ENCODE measurements at places on chromosomes 3 and 15.

GRCh38 chr3:133965013-133965570 is 64.6 kb downstream of the SLCO2A1 start:
- DNase-seq: no peak

GRCh38 chr15:55319537-55320237 is 665 bp downstream of the PIGB start:
- DNase-seq: no peak

- no peak for DNase-seq
Observed at GRCh38 chr15:92163641-92164040, 230.0 kb upstream of the ST8SIA2 start.

- DNase-seq: no peak
Observed at GRCh38 chr3:154235330-154235729, 89.0 kb downstream of the DHX36 start.

DNA sequence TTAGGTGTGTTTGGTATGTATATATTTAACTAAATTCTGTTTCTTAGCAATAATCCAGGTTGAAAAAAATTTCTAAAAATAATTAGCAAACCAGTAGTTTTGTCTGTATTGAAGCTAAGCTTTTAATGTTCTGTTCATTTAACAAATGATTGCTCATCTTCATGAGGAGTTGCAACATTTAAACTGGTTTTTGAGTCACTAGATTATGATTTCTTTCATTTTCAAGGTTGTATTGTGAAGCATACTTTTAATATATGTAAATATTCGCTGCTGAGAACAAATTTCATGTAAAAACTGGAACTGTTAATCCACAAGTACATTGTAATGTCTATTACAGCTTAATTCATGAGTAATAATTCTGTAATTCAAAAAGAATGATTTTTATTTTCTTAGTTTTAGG is 192.7 kb downstream of the MBNL1 start:
- DNase-seq: no peak

- DNase-seq: no peak
Observed at GRCh38 chr3:67875858-67876257, 221.4 kb upstream of the SUCLG2 start.

GRCh38 chr3:103367481-103367880 is 932.7 kb downstream of the ZPLD1 start:
- DNase-seq: no peak

- DNase-seq: no peak
Observed at GRCh38 chr3:48140936-48141603, 47.1 kb downstream of the CDC25A start.

DNA sequence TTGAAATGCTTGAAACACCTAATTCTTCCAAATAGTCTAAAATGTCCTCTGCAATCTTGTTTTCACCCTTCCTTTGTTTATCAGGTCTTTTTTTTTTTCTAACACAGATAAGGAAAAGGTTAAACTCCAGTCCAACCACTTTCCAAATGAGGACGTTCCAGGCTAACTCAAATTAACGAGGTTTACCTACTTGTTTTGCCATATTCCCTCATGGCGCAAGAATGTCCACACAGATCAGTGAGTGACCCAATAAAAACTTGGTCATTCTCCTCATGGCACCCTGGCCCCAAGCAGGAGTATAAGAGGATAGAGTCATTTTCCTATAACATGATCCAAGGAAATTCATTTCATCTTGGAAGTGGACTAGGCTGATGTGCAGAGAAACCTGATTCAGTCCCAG is 6.6 kb upstream of the LIPC start:
- DNase-seq: no peak

- DNase-seq: no peak
Observed at GRCh38 chr15:58467722-58468423, 36.1 kb downstream of the LIPC start.

GRCh38 chr15:59170295-59171066 is 36.2 kb upstream of the LDHAL6B start:
- DNase-seq: no peak

GRCh38 chr15:70166506-70167087 is 68.9 kb upstream of the TLE3 start:
- DNase-seq: no peak

DNA sequence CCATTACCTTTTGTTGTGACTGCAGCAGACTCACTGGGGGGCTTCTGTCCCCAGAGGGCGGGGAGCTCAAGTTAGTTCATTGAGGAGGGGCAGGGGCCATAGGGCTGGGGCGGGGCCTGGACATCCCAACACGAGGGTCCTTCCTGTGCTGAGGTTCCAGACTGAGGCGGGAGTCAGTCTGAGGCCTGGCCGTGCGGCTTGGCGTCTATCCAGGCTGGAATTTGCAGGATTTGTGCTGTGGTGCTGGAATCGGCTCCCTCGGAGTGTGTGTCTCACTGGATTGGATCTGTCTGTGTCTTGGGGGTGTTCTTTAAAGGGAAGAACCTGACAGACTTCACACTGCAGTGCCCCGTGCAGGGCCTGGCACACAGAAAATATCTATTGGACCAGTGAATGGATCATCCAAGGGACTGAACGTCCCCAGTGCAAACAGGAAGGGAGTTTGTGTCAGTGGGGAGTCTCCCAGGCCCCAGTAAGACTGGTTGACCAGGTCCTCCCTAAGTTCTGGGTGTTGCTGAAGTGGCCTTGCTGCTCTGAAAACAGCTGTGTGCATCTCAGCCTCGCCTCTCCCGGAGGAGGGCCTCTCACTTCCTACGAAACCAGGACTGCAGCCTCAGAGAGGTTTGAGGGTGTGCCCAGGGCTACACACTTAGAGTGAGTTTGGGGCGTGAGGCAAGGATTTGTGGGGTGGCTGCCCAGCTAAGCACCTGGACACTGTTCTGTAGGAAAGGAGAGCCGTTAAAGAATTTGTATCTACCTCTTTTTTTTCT is 26.1 kb downstream of the GOLGA6L2 start:
- DNase-seq: no peak

DNA sequence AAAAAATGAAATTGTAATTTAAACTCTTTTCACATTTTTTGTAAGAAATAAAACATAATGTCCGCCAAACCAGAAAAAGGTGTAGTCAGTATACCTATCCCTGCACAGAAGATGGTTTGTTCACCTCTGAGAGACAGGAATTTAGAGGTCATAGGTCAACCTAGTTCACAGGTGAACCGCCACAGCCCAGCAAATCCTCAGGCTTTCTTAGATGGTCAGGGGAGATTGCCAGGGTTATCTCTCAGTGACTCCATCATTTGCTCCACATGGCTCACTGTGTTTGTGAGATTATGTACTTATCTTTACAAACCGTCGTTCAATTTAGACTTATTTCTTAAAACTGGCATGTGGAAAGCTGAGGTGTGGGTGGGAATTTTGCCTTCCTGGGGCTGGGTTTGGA is 264.2 kb downstream of the GABRG3 start:
- no peak for DNase-seq

DNA sequence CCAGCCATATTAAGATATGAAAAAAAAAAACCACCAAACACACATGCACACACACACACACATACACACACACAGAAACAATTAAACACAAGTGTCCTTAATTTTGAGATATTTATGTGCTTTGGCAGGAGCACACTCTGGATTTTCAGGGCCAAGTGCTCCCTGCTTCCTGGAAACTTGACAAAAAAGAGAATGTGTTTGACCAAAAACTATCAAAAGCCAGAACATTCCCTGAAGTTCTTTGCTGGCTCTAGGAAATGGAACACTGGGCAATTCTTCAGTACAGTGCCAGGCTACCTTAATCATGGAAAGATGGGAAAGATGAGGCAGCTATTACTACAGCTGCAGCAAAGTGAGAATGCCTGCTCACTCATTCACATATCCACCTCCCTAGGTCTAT is 44.6 kb downstream of the P3H2 start:
- no peak for DNase-seq

DNA sequence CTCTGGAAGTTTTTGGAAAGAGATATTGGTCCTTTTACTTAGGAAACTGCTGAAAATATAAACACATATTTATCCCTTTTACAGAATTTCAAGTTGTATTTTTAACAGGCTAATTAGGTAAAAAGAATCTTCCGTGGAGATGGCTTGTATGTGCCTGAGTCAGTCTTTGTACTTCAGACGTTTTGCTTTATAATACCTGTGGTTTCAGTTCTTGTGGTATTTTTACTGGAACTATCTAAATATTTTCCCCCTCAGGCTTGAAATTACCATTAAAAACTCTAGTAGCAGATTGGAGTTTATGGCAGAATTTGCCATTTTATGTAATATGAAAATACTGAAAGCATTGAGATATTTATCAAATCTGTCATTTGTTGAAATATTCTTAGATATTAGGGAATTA is 151.6 kb upstream of the CGNL1 start:
- DNase-seq: no peak

GRCh38 chr3:126034481-126035361 is 49.2 kb downstream of the SLC41A3 start:
- DNase-seq: peak; percentile 30

DNA sequence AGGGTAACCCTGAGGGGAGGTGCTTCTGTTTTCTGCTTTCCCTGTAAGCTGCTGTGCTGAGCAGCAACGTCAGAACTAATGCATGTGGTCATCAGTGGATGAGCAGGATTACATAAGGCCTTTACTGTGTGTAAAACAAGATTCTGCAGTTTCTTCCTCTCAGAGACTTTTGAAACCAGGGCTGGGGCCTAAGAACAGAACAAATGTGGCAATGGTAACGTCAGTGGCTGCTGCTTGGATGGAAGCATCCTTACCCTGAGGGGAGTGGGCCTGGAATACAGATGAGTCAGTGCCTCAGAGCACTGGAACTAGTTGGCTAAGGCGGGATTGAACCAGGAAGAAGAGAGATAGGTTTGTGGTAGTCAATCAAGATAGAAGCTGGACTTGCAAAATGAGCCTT is 180.2 kb upstream of the KCNH8 start:
- DNase-seq: no peak

GRCh38 chr3:3699407-3699806 is 99.8 kb upstream of the LRRN1 start:
- DNase-seq: no peak
